ENCODE measurements at places on chromosomes 5 and 9.
A peak's percentile ranks its signal among the peaks of the same experiment; 100 is the strongest.

- no peak for DNase-seq
Measured at GRCh38 chr5:158752656-158752973, 347.1 kb downstream of the EBF1 start.

GRCh38 chr9:71830153-71830552 is 61.8 kb upstream of the CEMIP2 start:
- no peak for DNase-seq

GRCh38 chr9:69131682-69132081 is 42.4 kb upstream of the TJP2 start:
- DNase-seq = no peak

GRCh38 chr5:95256991-95257390 is 27.9 kb downstream of the MCTP1 start:
- no peak for DNase-seq

- no peak for DNase-seq
Measured at GRCh38 chr5:143302341-143303045, 101.0 kb downstream of the NR3C1 start.

DNA sequence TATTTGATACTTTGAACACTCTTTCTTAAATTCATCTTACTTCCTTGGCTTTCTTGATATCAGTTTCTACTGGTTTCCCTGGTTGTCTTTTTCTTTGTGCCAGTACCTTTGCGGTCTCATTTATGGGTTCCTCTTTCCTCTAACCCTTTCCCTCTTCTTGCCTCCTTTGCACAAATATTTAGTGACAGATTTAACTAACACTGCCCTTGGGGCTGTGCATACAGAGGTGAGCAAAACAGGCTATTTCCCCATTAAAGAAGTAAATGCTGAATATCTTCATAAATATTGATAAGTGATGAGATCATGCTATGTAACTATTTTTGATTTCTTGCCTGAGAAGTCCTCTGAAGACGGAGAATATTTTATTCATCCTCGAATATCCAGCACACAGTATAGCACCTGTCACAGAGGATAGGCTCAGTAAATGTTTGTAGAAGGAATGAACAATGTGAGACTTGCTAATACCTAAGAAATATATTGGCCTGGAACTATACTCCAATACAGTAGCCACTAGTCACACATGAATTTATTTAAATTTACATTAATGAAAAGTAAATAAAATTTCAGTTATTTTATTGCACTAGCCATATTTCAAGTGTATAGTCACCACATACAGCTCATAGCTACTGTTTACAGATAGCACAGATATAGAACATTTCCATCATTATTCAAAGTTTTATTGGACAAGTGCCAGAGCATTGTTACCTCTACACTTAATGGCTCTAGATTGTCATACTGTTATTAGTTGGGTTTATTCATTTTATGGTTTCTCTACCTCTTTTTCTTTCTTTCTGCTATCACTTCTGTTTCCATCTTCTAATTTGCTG is 90.4 kb downstream of the RIC1 start:
- DNase-seq = no peak

DNA sequence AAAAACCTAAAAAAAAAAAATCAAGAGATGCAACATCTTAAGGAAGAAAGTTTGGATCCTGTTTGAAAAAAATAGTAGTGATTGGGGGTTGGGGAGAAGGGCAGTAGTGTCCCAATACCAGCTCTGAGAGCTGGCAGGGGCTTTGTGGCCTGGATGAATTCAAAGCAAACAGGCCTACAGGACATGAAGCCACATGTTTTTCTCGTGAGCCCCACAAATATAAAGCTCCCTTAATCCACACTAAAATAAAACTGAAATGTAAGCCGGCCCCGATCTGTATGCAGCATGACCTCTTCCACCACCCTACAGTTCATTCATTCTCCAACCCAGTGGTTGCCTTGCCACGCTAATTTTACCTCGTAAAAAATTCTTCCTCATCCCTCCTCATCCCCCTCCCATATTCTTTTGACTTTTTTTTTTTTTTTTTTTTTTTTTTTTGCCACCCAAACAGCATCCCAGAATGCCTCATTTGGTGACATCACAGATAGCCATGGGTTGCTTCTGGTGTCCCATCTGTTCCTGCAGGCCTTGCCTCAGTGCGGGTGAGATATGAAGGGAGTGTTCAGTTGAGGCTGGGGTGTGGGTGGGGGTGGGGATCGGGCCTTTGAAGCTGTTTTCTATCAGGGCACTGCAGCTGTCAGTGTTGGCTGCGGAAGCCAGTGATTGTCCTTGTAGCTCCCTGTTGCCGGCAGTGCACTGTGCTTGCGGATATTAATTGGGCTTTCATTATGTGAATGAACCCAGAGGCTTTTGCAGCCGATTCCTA is 81.6 kb upstream of the NFIB start:
- peak; percentile 91 for DNase-seq

DNA sequence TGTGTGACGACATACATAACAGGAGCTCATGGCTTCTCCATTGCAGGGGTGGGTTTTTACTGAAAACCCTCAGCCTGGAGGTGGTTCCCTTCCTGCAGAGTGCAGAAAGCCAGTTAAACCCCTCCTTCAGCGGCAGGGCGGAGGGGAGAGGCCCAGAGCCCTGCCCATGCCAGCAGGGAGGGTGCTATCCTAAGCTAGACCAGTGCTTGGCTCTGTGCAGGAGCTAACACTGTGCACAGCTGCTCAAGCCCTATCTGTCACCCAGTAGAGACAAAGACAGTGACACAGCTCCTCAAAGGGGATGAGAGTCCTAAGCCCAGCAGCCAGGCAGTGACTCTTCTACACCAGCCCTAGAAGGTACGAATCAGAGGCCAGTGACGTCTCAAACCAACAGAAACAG is 70.0 kb upstream of the ZSWIM6 start:
- no peak for DNase-seq

DNA sequence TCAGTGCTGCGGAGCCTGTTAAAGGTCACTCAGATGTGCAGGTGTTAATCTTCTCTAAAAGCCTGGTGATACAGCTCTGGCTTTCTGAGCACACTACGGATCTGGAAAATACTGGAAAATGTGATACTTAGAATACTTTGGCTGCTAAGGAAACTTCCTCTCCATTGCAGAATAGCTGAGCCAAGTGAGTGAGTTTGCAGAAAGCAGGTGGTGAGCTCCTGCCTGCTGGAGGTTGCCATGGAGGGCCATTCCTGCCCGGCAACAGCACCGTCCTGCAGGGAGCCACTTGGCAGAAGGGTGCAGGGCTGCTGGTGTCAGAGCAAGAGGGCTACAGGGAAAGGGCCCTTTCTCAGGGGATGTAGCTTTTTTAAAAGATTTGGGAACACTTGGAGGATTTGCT is 40.7 kb downstream of the SECISBP2 start:
- DNase-seq = no peak

GRCh38 chr9:126879288-126879687 is 18.8 kb downstream of the ZBTB34 start:
- DNase-seq = no peak

GRCh38 chr5:123265551-123265950 is 157.7 kb downstream of the CEP120 start:
- no peak for DNase-seq

GRCh38 chr5:116032094-116032517 is at the start of gene ARL14EPL:
Gene ARL14EPL, plus strand, starts transcription at chr5:116032472. Its CDS starts 18,994 bp downstream, at chr5:116051466.
- DNase-seq = no peak

All from spinal cord (tissue), 10 donors.